ENCODE measurements at places on chromosomes 5 and 9.
A peak's percentile ranks its signal among the peaks of the same experiment; 100 is the strongest.

DNA sequence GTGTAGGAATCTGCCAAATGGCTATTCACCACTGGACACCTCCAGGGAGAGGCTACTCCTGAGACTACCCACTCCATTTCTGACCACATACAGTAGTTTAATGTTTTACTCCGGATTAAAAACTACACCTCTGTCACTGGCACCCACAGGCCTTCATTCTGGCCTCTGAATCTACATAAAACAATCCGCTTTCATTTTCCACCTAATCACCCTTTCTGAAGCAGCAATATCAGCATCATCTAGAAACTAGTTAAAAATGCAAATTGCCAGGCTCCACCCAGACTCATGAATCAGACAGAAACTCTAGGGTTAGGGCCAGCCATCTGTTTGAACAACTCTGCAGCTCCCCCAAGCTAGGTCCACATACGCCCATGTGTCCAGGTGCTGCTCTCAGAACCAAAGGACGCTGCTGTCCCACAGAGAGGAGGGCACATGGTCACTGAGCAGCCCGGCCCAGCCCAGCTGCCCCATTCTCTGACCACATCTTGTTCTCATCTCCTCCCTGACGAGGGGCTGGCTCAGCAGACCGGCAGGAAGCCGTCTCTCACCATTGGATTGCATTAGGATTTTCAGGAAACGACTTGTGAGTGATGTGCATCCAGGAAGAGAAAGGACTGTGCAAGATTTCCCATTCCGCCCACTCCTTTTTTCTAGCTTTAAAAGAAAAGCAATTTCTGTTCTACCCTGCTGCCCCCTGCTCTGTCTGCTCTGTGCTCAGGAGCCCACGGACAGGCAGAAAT, 34.7 kb downstream of the ADAM19 start:
- peaks cover 4% of the 10 kb centered on the region for H3K36me3 ChIP-seq
- H3K27me3 ChIP-seq = no peaks in the 10 kb centered on the region
- H3K27ac ChIP-seq = peak overlapping the region; percentile 3
- H3K4me1 ChIP-seq = peaks cover 33% of the 10 kb centered on the region

- H3K4me3 ChIP-seq = no peak overlapping the region
- no peaks in the 10 kb centered on the region for H3K36me3 ChIP-seq
- no peak for DNase-seq
- H3K4me1 ChIP-seq = no peaks in the 10 kb centered on the region
- H3K27ac ChIP-seq = no peak overlapping the region
- no peaks in the 10 kb centered on the region for H3K27me3 ChIP-seq
These were observed 372.1 kb downstream of the DTWD2 start for GRCh38 chr5:118616281-118616680.

DNA sequence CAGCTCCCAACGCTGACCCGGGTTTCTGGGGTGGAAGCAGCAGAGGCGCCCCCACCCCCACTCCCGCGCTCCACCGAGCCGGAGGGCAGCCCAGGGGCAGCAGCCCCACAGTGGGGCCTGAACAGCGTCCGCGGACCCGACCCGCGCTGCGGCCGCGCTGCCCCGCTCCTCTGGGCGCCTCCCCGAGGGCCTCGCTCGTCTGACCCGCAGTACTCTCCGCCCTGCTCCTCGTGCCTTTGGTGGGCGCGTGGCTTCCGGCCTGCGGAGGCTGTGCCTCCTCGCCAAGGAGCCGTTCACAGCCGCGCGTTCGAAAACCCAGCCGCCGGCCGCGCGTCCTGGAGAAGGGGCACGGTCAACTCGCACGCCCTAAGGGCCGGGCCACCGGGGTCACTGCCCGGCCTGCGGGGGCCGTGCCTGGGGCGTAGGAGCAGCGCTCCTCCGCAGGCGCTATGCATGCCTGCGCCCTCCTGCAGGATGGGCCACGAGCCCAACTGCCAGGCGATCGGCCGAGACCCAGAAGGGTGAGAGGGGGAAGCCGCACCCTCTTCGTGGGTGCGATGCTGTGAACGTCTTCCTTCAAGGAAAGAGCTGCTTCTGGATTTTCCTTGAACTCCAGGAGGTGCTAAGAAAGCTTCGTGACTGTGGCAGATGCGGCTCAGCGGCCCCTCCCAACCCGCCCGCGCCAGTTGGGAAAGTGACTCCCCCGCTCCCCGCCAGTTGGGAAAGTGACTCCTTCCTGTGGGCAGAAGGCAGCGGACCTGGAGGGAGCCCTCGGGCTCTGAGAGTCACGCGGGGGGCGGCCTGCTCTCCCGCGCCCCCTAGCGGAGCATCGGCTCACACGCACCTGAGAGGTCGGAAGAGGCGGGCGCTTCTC, 82.7 kb downstream of the HSD17B3 start:
- no peaks in the 10 kb centered on the region for H3K36me3 ChIP-seq
- H3K27me3 ChIP-seq = peaks cover 20% of the 10 kb centered on the region
- peak; percentile 10 for DNase-seq
- H3K27ac ChIP-seq = no peak overlapping the region
- H3K4me3 ChIP-seq = no peak overlapping the region

GRCh38 chr5:94473936-94474335, 144.5 kb downstream of the KIAA0825 start:
- no peak overlapping the region for H3K27ac ChIP-seq
- H3K36me3 ChIP-seq = no peaks in the 10 kb centered on the region
- H3K4me3 ChIP-seq = no peak overlapping the region
- no peaks in the 10 kb centered on the region for H3K4me1 ChIP-seq

GRCh38 chr9:88418715-88419540, 30.7 kb downstream of the SPIN1 start:
- no peaks in the 10 kb centered on the region for H3K4me1 ChIP-seq
- DNase-seq = no peak
- H3K27me3 ChIP-seq = no peaks in the 10 kb centered on the region
- H3K27ac ChIP-seq = no peak overlapping the region

Measured in CD14-positive monocyte (primary cell).